ENCODE measurements at places on chromosomes 6 and 20.
A peak's percentile ranks its signal among the peaks of the same experiment; 100 is the strongest.

GRCh38 chr6:96836631-96837080 lies 621 bp downstream of the GPR63 start:
- DNase-seq: peak; percentile 73

DNA sequence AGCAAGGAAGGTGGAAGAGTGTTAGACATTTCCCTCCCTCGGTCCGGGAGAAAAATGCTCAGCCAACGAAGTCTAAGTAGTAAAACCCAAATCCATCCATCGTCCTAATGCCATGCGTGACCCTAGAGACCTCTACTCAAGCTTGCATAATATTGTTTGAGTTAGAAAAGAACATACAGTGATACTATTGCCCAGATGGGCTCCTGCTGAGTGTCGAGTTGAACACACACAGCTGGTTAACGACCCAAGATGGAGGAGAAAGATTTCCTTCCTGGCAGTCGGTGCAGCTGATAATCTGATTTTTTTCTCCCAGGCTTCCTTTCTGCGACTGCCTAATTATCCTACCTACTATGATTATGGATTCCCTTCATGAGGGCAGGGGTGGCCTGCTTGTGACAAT lies 164.4 kb upstream of the KCNG1 start:
- DNase-seq: no peak

- DNase-seq: no peak
Measured at GRCh38 chr6:74557236-74557635, 648.6 kb downstream of the COL12A1 start.

DNA sequence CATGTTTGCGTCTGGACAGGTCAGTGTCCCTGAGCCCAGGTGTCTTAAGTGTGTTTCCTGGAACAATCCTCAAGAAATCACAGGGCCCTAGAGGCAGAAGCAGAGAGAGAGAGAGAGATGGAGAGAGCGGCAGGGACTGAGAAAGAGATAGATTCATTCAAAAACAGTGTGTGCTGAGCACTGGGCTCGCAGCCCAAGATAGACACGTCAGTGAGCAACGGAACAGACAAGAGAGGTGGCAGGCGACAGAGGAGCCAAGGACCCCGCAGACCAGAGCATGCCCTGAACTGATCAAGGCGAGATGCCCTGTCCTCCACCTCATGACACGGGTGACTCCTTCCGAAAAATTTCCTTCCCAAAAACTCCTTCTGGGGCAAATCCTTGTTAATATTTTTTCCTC lies 362.0 kb upstream of the SULF2 start:
- DNase-seq: no peak

- DNase-seq: no peak
Measured at GRCh38 chr20:37240337-37241067, 21.1 kb downstream of the GHRH start.

DNA sequence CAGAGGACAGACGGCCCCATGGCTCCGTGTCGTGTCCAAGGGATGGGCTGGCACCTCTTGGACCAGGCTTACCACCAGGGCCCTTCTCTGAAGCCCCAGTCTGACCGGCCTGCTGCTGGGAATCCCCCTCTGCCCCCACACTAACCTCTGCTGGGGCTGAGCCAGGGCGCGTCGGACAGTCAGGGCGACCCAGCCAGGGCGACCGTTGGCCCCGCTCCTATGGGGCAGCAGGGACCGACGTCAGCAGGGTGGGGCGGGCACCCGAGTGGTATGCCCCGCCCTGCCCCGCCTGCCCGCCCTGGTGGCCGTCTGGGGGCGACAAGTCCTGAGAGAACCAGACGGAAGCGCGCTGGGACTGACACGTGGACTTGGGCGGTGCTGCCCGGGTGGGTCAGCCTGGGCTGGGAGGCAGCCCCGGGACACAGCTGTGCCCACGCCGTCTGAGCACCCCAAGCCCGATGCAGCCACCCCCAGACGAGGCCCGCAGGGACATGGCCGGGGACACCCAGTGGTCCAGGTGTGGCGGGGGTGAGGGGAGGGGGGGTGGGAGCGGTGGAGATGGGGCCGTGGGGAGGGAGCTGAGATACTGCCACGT lies at the start of gene SLC17A9:
SLC17A9 (plus strand) TSS at position 337 of the 595 bp plus-strand sequence; CDS start at position 459, 122 bp downstream.
- no peak for DNase-seq

DNA sequence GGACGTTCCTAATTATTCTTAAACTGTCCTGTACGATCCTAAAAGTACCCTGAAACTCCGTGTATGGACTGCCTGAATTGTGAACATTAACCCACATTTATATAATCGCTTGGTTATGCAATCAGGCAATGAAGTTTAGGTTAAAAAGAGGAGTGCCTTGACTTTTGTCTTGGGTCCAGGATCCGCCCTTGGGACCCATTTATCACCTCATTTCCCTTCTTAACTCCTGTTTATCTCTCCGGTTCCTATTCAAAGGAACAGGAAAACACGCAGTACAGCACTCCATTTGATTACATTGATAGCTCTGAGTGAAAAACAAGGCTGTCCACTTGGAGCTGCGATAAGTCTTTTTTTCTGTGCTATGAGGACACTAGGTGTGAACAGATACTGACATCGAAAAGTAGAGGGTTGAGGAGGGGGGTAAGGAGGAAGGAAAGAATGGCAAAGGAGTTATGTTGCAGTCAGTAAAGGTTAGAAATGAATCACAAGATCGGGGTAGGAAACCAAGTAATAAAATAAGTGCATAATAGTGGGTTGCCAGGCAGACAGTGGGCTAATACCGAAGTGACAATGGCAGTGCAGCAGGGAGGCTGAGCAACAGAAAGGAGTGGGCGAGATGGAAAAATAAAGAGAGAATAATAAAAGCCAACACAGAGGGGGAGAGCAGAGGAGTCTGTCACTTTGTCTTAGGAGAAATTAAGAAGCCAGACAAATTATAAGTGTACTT lies 15.9 kb upstream of the PCK1 start:
- no peak for DNase-seq

GRCh38 chr6:1575210-1576041 lies 34.3 kb upstream of the FOXC1 start:
- DNase-seq: no peak

DNA sequence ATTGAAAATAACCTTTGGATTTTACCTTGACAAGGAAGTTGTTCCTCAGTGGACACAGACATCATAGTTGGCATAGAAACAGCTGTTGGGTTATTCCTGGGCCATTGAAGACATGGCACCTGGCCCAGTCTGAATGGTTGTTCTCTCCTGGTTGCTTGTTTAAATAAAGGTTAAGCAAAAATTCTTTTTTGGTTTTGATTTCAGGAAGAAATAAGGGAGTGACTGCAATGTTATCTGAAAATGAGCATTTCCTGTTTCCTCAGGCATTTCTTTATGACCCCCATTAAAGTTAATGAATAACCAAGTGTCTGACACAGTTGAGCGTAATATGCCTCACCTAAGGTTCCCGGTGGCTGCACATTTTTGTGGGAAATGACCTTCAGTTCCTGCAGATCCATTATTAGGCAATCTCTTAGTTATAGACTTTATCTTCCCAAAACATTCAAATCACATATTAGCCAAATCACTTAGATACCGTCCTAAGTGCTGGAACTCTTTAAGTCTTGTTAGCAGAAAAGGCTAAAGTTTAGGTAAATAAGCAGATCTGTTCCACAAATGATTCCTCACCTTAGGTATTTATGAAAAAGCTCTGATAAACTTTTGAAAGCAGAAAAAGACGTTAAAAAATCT lies 648.7 kb upstream of the FLRT3 start:
- DNase-seq: peak; percentile 17

DNA sequence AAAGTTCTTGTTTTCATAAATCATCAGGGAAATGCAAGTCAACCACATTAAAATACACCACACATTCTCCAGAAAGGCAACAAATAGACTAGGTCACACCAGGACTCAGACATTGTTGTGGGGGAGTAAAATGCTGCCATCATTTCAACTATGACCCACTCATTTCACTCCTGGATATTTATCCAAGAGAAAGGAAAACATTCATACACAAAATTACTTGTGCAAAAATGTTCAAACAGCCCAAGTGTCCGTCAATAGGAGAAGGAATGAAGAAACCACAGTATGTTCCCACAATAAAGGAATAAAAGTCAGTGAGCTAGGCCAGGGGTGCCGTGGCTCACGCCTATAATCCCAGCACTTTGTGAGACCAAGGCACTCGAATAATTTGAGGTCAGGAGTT lies 81.5 kb upstream of the QKI start:
- no peak for DNase-seq

DNA sequence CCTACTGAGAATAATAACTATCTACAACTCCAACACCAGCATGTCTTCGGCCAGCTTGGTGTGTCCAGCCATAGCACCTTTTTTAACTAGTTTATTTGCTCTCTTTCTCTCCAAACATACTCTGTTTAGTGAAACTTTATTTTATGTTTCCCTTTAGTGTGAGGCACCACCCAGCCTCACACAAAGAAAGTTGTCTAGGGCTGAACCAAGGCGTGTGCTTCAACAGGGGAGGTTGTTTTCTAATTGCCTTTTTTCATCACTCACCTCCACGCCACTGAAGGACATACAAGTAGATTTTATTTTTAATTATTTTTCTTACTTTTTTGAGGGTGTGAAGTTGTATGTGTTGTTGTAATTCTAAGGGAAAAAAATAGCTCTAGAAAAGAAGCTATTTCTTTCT lies 125.6 kb upstream of the MARCKS start:
- DNase-seq: no peak

GRCh38 chr20:62198931-62199330 lies 16.1 kb downstream of the MTG2 start:
- DNase-seq: no peak

GRCh38 chr6:138099832-138100231 lies 7.4 kb downstream of the PERP start:
- DNase-seq: no peak

- peak; percentile 97 for DNase-seq
Measured at GRCh38 chr20:2651772-2652723, at the start of gene NOP56. Gene NOP56 (plus strand): TSS chr20:2652632. CDS start chr20:2652661, 29 bp downstream.

GRCh38 chr6:44415873-44416502 lies 28.5 kb downstream of the CDC5L start:
- DNase-seq: no peak

DNA sequence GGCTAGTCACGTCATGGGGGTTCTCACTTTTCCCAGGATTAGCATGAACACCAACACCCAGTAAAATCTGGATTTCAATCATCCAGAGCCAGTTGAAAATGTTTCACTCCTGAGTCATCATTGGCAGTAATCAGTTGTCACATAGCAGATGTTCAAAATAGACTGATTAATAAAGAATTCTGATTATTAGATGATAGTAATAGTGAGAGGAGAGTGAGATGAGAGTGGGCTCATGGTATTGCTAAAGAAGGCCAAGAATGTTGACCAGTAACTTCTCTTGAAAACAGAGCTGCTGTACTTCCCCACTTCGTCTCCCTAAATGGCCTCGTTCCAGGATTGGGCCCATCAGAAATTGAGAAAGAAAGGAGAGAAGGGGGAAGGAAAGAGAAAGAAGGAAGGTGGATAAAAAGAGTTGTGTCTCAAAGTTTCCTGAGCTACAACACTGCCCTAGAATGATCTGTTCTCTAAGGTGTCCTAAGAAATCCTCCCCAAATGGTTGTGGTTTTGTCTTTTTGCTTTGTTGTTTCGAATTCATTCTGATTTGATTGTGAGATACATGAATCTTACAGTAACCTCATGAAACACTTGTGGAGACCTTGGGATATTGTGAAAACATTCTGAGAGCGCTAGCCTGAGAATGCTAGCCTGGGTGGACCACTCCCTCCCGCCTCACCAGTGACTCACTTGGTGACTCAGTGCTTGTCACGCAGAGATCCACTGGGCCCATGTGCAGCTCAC lies 502.2 kb upstream of the JARID2 start:
- DNase-seq: no peak

DNA sequence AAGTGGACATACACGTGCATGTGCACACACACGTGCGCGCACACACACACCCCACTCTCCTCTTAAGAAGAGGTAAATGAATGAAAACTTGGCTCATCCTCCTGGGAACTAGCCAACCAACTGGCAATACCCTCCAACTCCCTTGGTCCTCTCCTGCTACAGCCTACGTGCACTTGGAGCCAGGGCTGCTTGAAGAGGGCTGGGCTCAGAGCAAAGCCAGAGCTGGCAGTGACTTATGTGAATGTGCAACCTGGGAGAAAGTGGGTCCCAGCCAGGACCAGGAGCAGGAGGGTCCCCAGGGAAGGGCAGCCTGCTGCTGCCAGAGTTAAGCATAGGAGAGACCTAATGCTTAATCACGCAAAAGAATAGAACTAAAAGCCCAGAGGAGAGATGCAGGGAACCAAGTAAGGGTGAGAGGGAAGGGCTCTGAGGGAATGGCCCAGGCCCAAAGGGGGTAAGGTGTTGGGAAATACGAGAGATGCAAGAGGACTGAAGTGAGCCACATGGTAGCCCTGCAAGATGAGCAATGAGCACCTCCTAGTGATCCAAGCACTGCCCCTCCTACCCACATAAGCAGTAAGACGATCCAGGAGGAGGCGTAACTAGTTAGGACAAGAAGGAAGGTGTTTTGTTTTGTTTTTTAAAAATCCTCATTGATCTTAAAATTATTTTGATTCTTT lies 24.7 kb downstream of the TRAF3IP2 start:
- DNase-seq: no peak

- DNase-seq: no peak
Measured at GRCh38 chr6:41655646-41656001, 17.4 kb downstream of the MDFI start.

GRCh38 chr6:4819706-4820283 lies 43.6 kb downstream of the CDYL start:
- no peak for DNase-seq

GRCh38 chr6:106253172-106253571 lies 72.4 kb downstream of the ATG5 start:
- DNase-seq: no peak

GRCh38 chr20:1809611-1810510 lies 85.3 kb upstream of the SIRPA start:
- DNase-seq: no peak

Data from NCI-H526 (cell line).